Hindlimb muscle (tissue), 1 donor: ENCODE measurements at places on chromosomes 4 and X. TPM values are rescaled to one million over a fixed set of nuclear protein-coding genes. Genes with fewer than 3 reads are reported as not detected.

The DRD5 gene
- 0.44 TPM for polyA plus RNA-seq

The CC2D2A gene
- polyA plus RNA-seq: 13.0 TPM

The CNKSR2 gene
- polyA plus RNA-seq: 1.9 TPM

The MID1IP1 gene
- polyA plus RNA-seq: 11.1 TPM

The PITX2 gene
- 32.6 TPM for polyA plus RNA-seq

The TLL1 gene
- polyA plus RNA-seq: 1.7 TPM

The FGG gene
- not detected for polyA plus RNA-seq

The GYG2 gene
- 3.0 TPM for polyA plus RNA-seq

The STOX2 gene
- 5.3 TPM for polyA plus RNA-seq

The ERVMER34-1 gene
- 0.52 TPM for polyA plus RNA-seq

GRCh38 chr4:72186714-72187113 lies 154.9 kb downstream of the NPFFR2 start:
- no peak for DNase-seq

DNA sequence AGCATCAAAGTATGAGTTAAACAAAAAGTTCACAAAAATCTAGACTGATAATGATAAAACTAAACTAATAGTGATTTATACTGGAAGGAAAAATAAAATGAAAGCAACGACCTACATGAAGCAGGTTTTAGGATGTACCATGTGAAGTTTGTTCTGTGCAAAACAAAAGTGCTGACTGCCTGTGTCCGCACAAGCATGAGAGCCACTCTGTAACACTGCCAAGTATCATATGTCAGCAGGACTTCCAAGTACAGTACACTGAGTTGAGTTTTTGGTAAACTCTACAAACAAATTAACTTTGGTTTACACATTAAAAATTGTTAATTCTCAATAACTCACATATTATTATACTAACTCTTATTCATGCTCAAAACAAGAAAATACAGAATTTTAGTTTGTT lies 459.0 kb downstream of the PDGFC start:
- peak; percentile 19 for DNase-seq

GRCh38 chrX:147364896-147365295 lies 546.8 kb upstream of the FMR1 start:
- DNase-seq: no peak

DNA sequence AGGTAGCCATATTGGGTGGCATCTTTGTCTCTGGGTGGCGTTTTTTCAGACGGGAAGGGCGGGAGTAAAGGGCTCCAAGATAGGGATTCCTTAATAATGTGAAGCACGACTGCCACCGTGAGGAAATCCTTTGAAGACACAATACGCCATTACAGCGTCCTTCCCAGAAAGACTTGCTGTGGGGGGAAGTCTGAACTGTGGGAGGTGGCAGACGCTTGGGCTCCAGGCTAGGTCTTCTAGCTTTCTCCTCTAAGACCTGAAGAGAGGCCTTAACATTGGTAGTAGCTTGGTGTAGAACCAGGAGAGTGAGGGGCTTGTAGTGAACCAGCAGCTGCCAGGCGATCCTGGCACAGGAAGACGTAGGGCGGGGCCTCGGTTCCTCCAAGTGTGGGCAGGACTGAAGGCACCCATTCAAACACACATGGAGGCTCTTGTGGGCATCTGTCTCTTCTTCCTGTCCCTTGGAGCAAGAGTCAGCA lies 197.3 kb downstream of the OR13H1 start:
- no peak for DNase-seq

- DNase-seq: no peak
Observed at GRCh38 chr4:113633467-113633866, 128.1 kb downstream of the CAMK2D start.

- DNase-seq: no peak
Observed at GRCh38 chrX:123807835-123808416, 51.9 kb upstream of the XIAP start.

DNA sequence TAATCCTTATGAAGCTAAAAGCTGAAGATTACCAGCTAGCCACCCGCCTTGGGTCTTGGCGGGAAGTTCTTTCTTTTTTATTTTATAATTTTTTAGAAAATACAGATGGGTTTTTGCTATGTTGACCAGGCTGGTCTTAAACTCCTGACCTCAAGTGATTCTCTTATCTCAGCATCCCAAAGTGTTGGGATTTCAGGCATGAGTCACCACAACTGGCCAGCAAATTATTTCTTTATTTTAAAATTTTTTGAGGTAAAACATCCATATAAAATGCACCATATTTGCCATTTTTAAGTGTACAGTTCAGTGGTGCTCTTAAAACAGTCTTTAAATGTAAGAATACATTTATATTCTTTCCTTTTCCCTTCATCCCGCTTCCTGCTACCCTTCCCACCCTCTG lies 40.6 kb upstream of the ANTXR2 start:
- no peak for DNase-seq

DNA sequence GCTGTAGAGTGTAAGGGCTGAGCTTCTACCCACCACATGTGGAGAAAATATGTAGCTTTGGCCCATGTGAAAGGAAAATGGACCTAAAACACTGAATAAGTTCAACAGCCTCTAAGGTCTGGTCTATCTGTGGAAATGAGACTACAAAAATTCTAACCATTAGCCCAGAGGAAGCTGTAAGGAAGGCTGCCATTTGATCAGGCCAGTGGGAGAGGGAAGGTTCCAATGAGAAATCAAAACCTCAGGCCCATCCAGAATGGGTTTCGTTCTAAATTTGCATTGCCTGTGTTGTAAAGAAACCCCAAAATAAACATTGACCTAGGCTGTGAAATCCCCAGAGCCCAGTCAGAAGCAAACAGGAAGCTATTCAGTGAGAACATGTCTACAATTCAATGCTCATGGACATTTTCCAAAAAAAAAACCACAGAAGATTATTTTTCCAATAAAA lies 320.4 kb upstream of the SLC7A11 start:
- DNase-seq: peak; percentile 48

DNA sequence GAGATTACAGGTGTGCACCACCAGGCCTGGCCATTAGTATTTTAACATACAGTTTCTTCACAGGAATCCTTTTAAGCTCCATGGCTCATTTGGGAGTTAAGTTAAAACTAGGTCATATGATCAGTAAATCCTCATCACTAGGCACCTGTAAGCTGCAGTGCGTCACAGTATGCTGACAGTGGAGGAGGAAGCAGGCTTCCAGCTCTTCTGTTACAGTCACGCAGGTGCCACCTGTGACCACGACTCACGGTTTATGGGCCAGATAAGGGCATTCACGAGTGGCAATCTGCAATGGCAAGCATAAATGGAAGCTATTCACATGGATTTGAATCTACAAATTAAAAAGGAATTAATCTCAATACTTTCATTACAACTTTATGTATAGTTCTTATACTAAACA lies 129.4 kb upstream of the BCOR start:
- DNase-seq: no peak

DNA sequence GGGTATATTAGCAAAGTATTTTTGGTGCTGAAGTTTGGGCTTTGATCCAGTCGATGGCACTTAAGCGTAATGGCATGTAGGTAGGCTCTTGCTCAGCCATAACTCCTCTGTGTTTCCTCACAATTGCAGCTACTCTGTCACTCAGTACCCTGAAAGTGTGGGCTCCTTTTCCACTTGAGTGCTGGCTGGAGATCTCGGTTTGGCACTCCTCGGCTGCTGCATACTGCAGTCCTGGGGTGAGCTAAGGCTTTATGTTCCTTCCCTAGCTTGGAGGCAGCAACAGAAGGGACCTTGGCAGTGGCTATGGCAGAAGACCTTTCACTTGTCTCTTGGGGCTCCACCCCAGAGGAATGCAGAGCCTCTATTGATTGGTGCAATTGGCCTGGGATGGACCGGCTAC lies 106.7 kb upstream of the GRXCR1 start:
- DNase-seq: no peak

- no peak for DNase-seq
Observed at GRCh38 chr4:38241541-38241940, 281.3 kb downstream of the PTTG2 start.

- peak; percentile 51 for DNase-seq
Observed at GRCh38 chrX:118847676-118848075, 24.1 kb downstream of the ZCCHC12 start.

DNA sequence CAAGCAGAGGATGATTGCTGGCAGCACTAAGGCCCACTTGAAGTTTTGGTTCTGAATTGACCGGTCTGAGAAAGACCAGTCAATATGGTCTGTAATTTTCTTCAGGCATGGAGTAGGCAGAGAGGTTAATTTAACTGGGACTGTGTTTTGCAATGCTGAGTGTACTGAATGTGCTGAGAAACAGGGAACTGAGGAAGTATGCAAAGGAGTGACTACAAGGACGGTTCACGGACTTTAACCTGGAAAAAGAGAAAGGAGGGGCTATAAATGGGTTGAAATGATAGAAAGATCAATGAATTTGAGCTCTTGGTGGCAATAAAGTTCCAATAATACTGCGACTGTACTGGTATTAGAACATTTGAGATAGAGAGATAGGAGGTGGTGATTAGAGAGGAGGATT lies 84.5 kb downstream of the MAGEB17 start:
- DNase-seq: no peak

DNA sequence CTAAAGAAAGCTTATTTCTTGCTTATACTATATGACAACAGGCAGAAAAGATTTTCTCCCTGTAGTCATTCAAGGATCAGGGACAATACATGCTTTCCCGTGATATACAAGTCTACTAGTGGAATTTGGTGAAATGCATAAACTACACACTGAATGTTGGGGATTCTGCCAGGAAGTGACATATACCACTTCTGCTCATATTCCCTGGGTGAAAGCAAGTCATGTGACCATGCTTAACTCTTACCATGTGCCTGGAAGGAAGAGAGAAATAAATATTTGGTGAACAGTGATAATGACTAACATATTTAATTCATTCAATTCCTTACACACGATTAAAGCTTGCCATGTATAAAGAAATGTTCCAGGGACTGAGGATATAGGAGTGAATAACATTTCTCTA lies 534.6 kb downstream of the PPARGC1A start:
- DNase-seq: peak; percentile 38
